ENCODE measurements at places on chromosomes 12 and 14. TPM values are rescaled to one million over a fixed set of nuclear protein-coding genes. Genes with fewer than 3 reads are reported as not detected.

The KDM5A gene
- 42.3 TPM for total RNA-seq

The CLMN gene
- 1.3 TPM for total RNA-seq

The A2M gene
- 45.0 TPM for total RNA-seq

The RARG gene
- 84.3 TPM for total RNA-seq

The MEG3 gene
- total RNA-seq, result 4.1 TPM

The B4GALNT1 gene
- not detected for total RNA-seq

The ABCC9 gene
- total RNA-seq, result 0.05 TPM

The ZC3H14 gene
- total RNA-seq, result 46.0 TPM

The SLC4A8 gene
- total RNA-seq, result 1.2 TPM

The AVPR1A gene
- total RNA-seq, result not detected

The RNF212B gene
- not detected for total RNA-seq

The DENR gene
- 42.2 TPM for total RNA-seq

The LALBA gene
- total RNA-seq, result not detected

The CCDC197 gene
- total RNA-seq, result not detected

The CMTM5 gene
- total RNA-seq, result not detected

The RFLNA gene
- not detected for total RNA-seq

The PLXNC1 gene
- 0.80 TPM for total RNA-seq

The MYH6 gene
- total RNA-seq, result 0.05 TPM

The OAS2 gene
- 101 TPM for total RNA-seq

The TSPAN11 gene
- 3.6 TPM for total RNA-seq

The TMEM106C gene
- 100.0 TPM for total RNA-seq

The CCDC198 gene
- total RNA-seq, result not detected

The COL2A1 gene
- not detected for total RNA-seq

The B4GALNT3 gene
- 0.13 TPM for total RNA-seq

The RAB21 gene
- 26.3 TPM for total RNA-seq

The ISM2 gene
- total RNA-seq, result 0.07 TPM

The ACOT2 gene
- 19.7 TPM for total RNA-seq

The TUBA1A gene
- total RNA-seq, result 773 TPM

The C12orf42 gene
- not detected for total RNA-seq

The DHH gene
- 3.5 TPM for total RNA-seq

The TIMM9 gene
- 97.1 TPM for total RNA-seq

The VIPAS39 gene
- 28.8 TPM for total RNA-seq

The MDM1 gene
- total RNA-seq, result 6.6 TPM

The MANSC4 gene
- not detected for total RNA-seq

The SYCP3 gene
- total RNA-seq, result not detected

The LRRC43 gene
- 2.6 TPM for total RNA-seq

The TAS2R46 gene
- total RNA-seq, result 0.73 TPM

The SERPINA6 gene
- not detected for total RNA-seq

The CFAP251 gene
- total RNA-seq, result 5.5 TPM

The LPCAT3 gene
- total RNA-seq, result 28.0 TPM

The ABCD2 gene
- total RNA-seq, result not detected

The TDP1 gene
- total RNA-seq, result 35.9 TPM

The DBX2 gene
- total RNA-seq, result not detected

The DYNLL1 gene
- 585 TPM for total RNA-seq

The DPF3 gene
- total RNA-seq, result 7.6 TPM

The DDX51 gene
- 10.8 TPM for total RNA-seq

The LRFN5 gene
- not detected for total RNA-seq

The GPR137C gene
- total RNA-seq, result 0.87 TPM
